Stimulated activated CD8-positive, alpha-beta memory T cell treated with anti-CD3 and anti-CD28 coated beads, Interleukin-4, amount 100 ng/mL, for 1 hour (primary cell): ENCODE measurements at places on chromosomes 16 and 17.

GRCh38 chr16:23131436-23131835 is 17.8 kb downstream of the USP31 start:
- no peak for DNase-seq

GRCh38 chr16:87451563-87452210 is 41.1 kb downstream of the ZCCHC14 start:
- DNase-seq: no peak

DNA sequence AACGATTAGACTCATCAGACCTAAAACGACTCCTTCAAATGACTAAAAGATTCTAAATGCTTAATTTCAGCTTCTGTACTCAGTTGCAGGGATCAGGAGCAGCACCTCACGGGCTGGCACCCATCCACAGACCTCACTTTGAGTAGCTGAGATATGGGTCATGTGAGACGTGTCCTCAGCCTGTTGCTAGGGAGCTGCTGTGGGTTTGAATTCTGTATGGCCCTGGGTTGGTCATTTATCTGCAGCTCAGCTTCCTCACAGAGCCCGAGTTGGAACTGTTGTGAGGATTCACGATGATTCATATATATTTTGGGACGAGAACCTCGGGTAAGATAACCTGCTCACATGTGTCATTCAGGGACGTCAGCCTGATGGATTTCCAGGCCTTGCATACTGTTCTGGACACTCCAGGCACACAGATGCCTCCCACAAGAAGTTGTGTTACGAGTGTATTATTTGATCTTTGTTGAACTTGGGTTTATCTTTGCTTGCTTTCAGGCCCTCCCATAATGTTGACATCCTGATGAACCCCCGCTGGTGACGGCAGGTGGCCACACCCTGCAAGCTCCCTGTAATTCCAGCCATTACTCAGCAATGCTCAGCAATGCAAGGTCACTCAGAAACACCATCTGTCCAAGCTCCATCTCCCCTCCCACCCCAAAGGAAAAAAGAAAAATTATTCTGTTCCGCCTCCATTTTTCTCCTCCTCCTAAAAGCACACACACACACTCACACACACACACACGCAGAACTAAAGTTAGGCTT is 137.6 kb downstream of the RBFOX3 start:
- DNase-seq: no peak

DNA sequence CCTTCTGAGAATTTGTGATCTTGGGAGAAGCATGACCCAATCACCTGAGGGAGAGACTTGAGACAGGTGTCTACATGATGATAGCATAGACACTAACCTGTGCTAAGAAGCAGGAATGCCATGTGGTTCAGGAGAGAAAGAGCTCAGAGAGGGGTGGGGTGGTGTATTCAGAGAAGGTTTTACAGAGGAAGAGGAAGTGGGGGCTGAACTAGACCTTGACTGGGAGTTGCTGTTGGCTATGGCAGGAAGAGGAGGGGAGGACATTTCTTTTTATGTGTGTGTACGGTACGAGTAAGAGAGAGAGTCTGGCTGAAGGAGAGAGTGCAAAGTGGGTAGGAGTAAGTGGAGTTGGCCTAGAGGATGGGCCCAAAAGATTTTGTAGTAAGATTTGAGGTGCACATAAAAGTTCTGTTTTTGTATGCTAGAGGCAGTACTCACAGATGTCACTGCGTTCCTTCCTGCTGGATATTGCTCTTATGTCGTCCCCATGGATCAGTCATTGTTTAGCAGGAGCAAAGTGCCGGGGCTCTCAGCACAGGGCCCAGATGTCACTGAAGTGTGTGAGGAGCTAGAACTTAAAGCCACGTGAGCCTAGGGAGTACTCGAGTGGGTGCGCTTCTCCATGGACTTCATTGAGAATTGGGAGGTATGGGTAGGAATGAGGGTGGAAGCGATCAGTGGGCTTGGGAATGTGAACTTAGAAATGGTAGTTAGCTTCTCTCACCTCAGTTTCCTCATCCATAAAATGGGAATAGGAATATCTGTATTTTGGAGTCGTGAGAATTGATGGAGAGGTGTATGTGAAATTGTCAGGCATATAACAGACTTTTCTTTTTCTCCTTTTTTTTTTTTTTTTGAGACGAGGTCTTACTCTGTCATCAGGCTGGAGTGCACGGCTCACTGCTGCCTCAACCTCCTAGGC is 22.1 kb downstream of the SLC7A6 start:
- DNase-seq: no peak

- no peak for DNase-seq
These were observed 5.0 kb upstream of the KRT13 start for GRCh38 chr17:41510251-41511065.

- DNase-seq: peak; percentile 8
These were observed 15.9 kb downstream of the ARHGAP23 start for GRCh38 chr17:38444151-38444550.

GRCh38 chr17:6539871-6540270 is 16.5 kb downstream of the PITPNM3 start:
- DNase-seq: no peak

- DNase-seq: no peak
These were observed 89.9 kb upstream of the EEF2KMT start for GRCh38 chr16:5187402-5187952.

GRCh38 chr16:5845046-5845445 is 747.5 kb upstream of the EEF2KMT start:
- no peak for DNase-seq

GRCh38 chr17:81483085-81483861 is 29.3 kb downstream of the ACTG1 start:
- DNase-seq: no peak

- DNase-seq: no peak
These were observed 139.1 kb upstream of the CACNG3 start for GRCh38 chr16:24116989-24117388.

DNA sequence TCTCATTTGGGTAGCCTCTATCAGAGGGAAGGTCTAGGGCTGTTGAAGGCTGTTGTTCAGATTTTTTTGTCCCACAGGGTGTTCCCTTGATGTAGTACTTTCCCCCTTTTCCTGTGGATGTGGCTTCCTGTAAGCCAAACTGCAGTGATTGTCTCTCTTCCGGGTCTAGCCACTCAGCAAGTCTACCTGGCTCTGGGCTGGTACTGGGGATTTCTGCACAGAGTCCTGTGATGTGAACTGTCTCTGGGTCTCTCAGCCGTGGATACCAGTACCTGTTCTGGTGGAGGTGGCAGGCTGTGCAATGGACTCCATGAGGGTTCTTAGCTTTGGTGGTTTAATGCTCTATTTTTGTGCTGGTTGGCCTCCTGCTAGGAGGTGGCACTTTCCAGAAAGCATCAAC is 23.3 kb upstream of the CCR7 start:
- DNase-seq: no peak

- no peak for DNase-seq
These were observed 196.4 kb downstream of the SEC14L1 start for GRCh38 chr17:77337150-77337549.

GRCh38 chr16:86101897-86102157 is 202.9 kb downstream of the IRF8 start:
- no peak for DNase-seq

- no peak for DNase-seq
These were observed 14.2 kb downstream of the SNX20 start for GRCh38 chr16:50666658-50667496.

- no peak for DNase-seq
These were observed 89.1 kb downstream of the TBC1D16 start for GRCh38 chr17:79946352-79947231.

- no peak for DNase-seq
These were observed 11.0 kb downstream of the PHB1 start for GRCh38 chr17:49403514-49404289.

- no peak for DNase-seq
These were observed 23.5 kb downstream of the PLCD3 start for GRCh38 chr17:45108595-45109521.

DNA sequence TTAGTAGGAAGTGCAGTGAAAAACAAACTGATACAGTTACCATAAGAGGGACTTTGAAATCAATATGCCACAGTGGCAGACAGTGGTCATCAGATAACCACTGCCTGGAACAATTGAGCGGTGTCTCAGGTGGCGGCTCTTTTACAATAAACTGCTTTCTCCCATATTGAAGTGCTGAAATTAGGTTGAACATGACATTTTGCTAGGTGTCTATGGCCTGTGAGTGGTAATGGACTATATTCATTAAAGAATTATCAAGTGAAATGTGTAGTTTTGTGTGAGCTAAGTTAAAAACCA is 214.7 kb downstream of the RPTOR start:
- no peak for DNase-seq

DNA sequence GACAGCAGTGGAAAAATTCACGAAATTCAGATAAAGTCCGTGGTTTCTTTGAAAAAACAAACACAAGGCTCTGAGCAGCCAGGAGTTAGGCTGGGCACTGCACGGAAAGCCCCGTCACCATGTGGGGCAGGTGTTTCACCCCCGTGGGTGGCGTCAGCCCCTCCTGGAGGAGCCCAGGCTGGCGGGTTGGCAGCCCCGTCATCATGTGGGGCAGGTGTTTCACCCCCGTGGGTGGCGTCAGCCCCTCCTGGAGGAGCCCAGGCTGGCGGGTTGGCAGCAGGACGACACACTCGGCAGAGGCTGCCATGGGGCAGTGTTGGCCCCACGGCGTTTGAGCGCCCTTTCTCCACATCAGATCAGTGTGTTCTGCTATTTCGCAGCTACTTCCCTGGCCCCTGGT is 38.1 kb downstream of the ACSF3 start:
- no peak for DNase-seq

DNA sequence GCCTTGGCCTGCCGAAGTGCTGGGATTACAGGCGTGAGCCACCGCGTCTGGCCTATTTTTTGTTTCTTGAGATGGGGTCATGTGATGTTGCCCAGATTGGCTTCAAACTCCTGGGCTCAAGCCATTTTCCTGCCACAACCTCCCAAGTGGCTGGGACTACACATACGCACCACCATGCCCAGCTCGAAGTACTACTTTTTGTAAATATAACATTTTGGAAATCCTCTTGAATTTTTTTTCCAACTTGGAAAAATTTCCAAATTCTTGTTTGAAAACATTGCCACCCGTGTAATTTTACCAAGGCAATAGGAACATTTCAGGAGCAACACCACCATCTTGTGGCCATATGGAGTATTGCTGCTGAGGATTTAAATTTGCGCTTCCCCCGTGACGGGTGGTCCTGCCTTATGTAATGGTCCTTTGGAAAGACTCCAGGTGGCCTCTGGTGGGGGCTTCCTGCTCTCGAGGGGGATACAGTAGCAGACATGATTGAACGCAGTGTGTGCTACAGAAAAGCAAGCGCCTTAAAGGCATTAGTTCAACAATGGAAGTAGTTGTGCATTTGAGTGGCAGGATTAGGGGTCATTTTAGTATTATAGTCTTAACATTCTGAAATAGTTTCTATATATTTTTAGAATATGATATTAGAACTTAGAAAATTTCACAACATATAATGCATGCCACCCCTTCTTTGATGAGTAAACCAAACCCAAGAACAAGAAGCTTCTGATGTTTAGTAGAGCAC is 8.0 kb downstream of the FLYWCH1 start:
- DNase-seq: peak; percentile 25

DNA sequence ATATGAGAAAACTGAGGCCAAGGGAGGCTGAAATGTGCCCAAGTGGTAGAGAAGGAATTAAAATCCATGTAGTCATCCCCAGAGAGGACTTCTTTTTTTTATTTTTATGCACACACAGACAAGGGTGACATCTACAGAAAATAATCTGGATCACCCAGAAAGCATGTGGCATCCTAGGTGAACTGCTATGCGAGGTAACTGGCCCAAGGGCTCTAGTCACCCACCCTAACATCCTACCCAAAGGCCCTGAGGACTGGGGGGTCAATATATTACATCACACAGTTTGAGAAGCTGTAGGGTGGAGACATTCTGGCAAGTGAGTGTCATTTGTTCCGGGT is 23.3 kb downstream of the TEX14 start:
- DNase-seq: no peak

DNA sequence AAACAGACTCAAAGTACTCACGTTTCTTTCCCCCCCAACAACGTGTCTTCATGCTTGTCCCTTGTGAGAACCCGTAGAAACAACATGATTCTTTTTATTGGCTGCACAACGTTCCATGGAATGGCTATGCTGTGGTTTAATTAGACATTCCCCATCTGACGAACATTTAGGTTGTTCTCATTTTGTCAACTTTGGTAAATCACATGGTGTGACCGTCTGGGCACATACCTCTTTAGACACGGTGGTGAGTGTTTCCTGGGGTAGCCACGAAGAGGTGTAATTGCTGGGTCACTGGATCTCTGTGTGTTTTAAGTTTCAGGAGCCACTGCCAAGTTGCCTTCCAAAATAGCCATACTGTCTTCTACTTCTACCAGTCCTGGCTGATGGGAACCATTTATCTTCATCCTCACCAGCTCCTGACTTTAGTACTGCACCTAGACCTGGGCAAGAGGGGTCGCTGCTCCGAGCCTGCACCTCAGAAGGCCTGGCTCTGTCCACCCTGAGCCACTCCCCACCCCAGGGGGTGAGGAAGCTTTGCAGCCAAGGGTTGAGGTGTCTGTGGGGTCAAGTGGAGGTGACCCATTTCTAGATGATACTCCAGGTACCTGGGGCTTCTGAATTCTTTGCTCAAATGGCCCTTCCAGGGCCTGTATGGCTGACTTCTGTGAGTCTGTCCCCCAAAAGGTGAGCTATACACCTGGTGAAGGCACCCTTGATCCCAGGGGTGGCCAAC is 84.7 kb downstream of the IRX5 start:
- DNase-seq: no peak

- no peak for DNase-seq
These were observed 76.5 kb upstream of the ZNF423 start for GRCh38 chr16:49932434-49932833.

DNA sequence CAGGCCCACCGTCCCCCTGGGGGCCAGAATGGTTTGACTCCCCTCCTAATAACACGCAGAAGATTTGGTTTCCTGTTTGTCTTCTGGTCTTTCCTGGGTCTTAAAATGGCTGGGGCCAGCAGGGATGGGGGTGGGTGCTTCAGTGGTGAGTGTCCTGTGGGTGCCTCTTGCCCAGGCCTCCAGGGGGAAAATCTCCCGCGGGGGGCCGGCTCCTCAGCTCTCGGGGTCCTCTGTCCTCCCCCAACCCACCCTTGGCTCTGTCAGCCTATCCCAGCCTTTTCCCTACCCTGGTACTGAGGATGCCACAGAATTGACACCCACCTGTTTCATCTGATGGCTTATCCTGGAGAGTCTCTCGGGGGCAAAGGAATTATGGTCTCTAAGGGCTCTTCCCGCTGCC is 23.8 kb upstream of the SDR42E2 start:
- no peak for DNase-seq

GRCh38 chr16:4535627-4536108 is 2.9 kb downstream of the CDIP1 start:
- no peak for DNase-seq

DNA sequence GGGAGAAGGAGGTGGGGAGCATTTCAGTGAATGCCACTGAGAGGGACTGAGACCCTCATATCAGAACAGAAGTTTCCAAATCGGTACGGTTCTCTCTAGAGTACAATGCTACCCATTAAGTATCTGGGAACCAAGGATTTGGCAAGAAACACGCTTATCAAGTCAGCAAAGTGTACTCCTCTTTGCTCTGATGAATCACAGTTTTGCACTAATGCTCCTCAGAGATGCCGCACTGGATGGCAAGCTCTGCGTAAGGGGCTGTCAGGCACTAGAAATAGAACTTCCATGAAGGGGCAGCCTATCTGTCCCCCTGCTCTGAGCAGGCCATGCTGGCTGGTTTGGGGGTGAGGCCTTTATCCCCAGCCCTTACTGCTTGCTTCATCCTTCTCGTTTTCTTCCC is 4.8 kb upstream of the ABCC12 start:
- no peak for DNase-seq

GRCh38 chr17:48543107-48543853 is 1.6 kb downstream of the HOXB2 start:
- DNase-seq: no peak

- DNase-seq: no peak
These were observed 448 bp downstream of the STAT5B start for GRCh38 chr17:42275527-42276358.
